ENCODE measurements at places on chromosomes 1 and 21.

DNA sequence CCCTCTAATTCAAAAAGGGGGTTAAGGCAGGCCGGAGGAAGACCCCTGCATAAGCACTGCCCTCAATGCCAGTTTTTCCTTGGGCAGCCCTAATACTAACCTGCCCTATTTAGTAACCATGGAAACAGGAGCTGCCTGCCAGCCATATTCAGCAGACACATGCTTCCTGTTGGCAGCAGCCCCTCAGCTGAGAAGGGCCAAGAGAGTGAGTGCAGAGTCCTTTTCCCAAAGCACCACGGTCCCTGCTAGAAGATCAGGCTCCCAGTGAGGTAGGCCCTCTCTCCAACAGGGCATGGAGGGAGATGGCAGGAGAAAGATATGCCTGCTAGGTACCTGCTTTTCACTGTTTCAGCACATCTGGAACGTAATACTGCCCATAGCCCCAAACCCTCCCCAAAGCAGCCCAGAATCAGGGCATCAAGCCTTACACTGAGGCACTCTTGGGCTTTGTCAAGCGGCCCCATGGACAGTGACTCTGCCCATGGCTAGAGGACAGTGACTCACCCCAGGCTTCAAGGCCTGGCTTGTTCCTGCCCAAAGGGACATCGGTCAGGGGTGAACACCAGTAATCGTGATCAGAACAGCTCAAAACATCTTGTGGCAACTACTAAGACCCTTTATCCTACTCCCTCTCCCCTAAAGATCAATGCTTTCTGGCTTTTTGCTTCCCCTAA, 64.5 kb downstream of the BCAR3 start:
- DNase-seq, result no peak

- no peak for DNase-seq
Observed at GRCh38 chr1:19743793-19744192, 55.9 kb downstream of the TMCO4 start.

GRCh38 chr1:239757716-239758115, 334.0 kb upstream of the FMN2 start:
- no peak for DNase-seq

- peak; percentile 29 for DNase-seq
Observed at GRCh38 chr1:209648931-209649776, 3.1 kb downstream of the LAMB3 start.

DNA sequence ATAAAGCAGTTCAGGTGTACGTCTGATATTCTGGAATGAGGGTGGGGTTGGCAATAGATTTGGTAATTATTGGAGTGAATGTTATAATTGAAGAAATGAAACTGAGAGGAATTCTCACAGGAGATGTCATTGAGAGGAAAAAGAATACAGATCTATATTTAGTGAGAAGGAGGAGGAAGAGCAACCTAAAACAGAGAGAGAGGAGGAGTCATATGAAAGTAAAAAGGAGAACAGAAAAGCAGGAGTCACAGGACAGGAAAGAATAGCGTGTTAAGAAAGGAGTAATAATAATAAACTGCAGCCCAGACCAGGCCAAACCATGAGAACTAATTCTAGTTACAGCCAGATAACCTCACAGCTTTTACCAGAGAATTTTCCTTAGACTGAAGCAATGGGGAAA, 62.7 kb upstream of the MROH9 start:
- DNase-seq, result no peak

DNA sequence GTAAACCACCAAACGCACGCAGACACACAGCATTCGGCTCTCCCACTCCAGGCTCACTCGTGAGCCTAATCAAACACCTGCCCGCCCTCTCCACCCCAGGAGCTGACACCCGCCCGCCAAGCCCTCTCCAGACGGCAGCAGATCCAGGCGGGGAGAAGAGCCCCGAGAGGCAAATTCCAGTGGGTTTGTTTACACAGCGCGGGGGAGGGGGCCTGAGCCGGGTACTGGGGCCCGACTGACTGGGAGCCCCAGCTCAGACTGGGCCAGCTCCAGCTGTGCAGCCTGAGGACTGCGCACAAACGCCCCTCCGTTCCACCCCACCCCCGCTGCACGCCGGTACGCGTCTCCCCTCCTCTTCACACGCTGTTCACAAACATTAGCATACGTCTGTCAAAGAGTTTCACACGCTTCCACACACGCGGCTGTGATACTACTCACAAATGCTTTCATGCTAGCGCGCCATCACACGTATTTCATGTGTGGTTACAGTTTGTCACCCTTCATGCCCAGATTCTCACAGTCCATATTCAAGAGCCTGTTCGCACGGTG, 1.0 kb upstream of the EFNA1 start:
- peak; percentile 15 for DNase-seq

DNA sequence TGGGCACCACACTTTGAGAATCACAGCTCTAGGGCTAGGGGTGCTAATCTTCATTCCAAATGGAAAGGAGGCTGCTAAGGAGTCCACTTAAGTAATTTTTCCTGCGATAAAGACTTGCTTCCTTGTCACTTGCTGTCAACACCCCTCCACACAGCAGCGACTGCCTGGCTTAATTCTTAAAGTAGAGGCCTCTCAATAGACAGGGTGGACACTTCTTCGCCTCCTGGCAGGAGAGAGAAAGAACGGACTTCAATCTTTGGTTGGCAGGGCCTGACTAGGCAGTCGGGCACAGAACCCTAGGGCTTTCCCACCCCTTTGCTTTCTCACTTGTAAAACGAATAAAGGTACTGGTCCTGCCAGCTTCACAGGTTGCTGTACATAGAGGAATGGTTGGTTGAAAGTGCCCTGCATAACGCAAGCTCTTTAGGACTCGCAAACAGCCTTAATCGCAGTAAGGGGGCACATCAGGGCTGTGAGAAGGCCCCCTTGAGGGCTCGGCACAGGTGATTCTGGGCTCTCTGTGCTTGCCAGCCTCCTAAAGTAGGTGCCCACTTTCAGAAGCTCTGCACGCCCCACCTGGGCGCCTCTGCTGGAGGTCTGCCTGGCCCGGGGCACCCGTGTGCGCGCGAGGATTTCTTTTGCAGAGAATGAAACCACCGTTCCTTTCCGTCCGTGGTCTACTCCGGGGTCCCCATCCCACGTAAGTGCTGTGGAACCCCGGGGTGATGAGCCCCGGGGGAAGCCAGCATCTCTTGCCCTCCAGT, 47.6 kb upstream of the CD34 start:
- no peak for DNase-seq

DNA sequence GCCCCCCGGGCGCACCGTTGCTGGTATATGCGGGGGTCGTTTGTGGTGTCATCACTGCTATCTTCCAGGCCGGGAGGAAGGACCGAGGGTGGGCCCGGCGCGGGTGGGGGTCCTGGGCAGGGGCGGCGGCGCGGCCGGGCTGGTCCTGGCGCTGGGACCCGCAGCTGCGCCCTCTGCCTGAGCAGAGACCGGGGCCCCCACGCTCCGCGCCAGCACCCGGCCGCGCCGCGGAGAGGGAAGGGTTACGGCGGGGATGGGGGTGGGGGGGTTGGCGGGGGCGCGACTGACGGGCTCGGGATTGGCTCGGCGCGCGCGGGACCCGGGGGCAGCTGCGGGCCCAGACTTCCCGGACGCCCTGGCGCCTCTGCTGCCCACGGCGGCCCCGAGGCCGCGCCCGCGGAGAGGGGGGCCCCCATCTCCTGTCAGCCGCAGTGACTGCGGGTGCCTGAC, 13.8 kb upstream of the SAMD11 start:
- no peak for DNase-seq

- no peak for DNase-seq
Observed at GRCh38 chr1:50421366-50421748, 1.9 kb downstream of the DMRTA2 start.

GRCh38 chr1:171576144-171576543, 45.9 kb upstream of the MYOCOS start:
- no peak for DNase-seq

All from CD8-positive, alpha-beta T cell (primary cell).